ENCODE measurements at places on chromosomes 6 and 20. TPM values are rescaled to one million over a fixed set of nuclear protein-coding genes. Genes with fewer than 3 reads are reported as not detected.

The MYB gene
- total RNA-seq = 5.8 TPM

The ABT1 gene
- total RNA-seq = 27.3 TPM

The SLC24A3 gene
- total RNA-seq = 0.83 TPM

The RAET1G gene
- total RNA-seq = not detected

The EMILIN3 gene
- total RNA-seq = 6.7 TPM

GRCh38 chr6:14176429-14176828 is 58.9 kb downstream of the CD83 start:
- no peak overlapping the region for H3K27ac ChIP-seq
- no peaks in the 10 kb centered on the region for H3K27me3 ChIP-seq
- H3K36me3 ChIP-seq = no peaks in the 10 kb centered on the region
- no peaks in the 10 kb centered on the region for H3K4me1 ChIP-seq
- no peak for DNase-seq

GRCh38 chr6:11228935-11229654 is 3.4 kb downstream of the NEDD9 start:
- peaks cover 2% of the 10 kb centered on the region for H3K36me3 ChIP-seq
- peak; percentile 72 for DNase-seq
- H3K27ac ChIP-seq = no peak overlapping the region

GRCh38 chr6:158559338-158559894 is 475 bp upstream of the TMEM181 start:
- no peaks in the 10 kb centered on the region for H3K36me3 ChIP-seq
- peak overlapping the region; percentile 86 for H3K4me3 ChIP-seq
- peaks cover 7% of the 10 kb centered on the region for H3K4me1 ChIP-seq
- H3K27me3 ChIP-seq = no peaks in the 10 kb centered on the region
- no peak for DNase-seq
- no peak overlapping the region for H3K27ac ChIP-seq

GRCh38 chr6:168526841-168527281 is 85.9 kb downstream of the SMOC2 start:
- DNase-seq = no peak
- peaks cover 2% of the 10 kb centered on the region for H3K4me1 ChIP-seq
- no peaks in the 10 kb centered on the region for H3K27me3 ChIP-seq
- no peaks in the 10 kb centered on the region for H3K36me3 ChIP-seq

GRCh38 chr20:56222945-56223344 is 25.6 kb upstream of the MC3R start:
- no peak for DNase-seq
- H3K27ac ChIP-seq = no peak overlapping the region
- no peaks in the 10 kb centered on the region for H3K4me1 ChIP-seq
- H3K36me3 ChIP-seq = peaks cover under 1% of the 10 kb centered on the region

DNA sequence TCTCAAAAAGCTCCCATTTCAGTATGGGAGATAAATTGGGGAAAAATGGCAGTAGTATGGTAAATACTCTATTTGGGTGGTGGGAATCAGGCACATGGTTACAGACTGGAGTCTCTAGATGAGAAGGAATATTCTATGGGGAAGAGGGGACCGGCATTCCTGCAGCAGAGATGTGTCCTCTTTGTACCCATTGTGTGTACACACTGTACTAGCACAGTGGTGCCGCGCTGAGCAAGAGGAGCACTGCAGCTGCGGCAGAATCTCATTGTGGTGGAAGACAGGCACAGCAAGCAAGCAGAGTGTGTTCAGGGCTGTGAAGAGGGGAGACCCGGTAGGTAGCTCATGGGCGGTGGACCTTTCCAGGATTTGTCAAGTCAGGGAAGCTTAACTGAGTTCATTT is 13.0 kb downstream of the AFDN start:
- H3K4me3 ChIP-seq = no peak overlapping the region
- H3K27ac ChIP-seq = no peak overlapping the region
- peaks cover 23% of the 10 kb centered on the region for H3K4me1 ChIP-seq
- no peaks in the 10 kb centered on the region for H3K36me3 ChIP-seq
- DNase-seq = no peak

DNA sequence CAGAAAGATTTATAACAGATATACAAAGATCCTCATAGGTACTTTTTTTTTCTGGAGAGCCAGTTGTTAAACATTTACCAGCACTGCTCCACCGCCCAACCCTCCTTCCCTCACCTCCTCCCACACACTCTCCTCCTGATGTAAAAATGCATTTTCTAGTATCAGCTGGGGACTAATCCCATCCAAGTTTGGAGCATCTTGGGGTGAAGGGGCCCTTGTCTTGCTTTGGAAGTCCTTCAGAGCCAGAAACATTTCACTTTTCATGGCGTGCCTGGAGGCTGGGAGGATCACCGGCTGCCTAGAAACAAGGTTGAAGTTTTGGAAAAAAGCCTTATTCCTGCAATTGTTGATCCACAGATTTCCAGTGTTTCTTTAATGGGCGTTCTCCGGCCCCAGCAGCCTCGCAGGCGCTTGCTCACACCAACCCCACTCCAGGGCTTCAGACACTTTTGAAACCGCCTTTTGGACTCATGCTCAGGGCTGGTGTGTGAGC is 165.1 kb upstream of the AFDN start:
- DNase-seq = no peak
- peaks cover 3% of the 10 kb centered on the region for H3K36me3 ChIP-seq
- H3K27ac ChIP-seq = no peak overlapping the region
- no peaks in the 10 kb centered on the region for H3K27me3 ChIP-seq
- H3K4me1 ChIP-seq = no peaks in the 10 kb centered on the region

GRCh38 chr20:25059866-25060465 is 2.0 kb upstream of the ACSS1 start:
- no peak overlapping the region for H3K4me3 ChIP-seq
- no peaks in the 10 kb centered on the region for H3K36me3 ChIP-seq
- H3K27ac ChIP-seq = no peak overlapping the region
- H3K4me1 ChIP-seq = no peaks in the 10 kb centered on the region
- no peak for DNase-seq
- H3K27me3 ChIP-seq = peaks cover 45% of the 10 kb centered on the region

DNA sequence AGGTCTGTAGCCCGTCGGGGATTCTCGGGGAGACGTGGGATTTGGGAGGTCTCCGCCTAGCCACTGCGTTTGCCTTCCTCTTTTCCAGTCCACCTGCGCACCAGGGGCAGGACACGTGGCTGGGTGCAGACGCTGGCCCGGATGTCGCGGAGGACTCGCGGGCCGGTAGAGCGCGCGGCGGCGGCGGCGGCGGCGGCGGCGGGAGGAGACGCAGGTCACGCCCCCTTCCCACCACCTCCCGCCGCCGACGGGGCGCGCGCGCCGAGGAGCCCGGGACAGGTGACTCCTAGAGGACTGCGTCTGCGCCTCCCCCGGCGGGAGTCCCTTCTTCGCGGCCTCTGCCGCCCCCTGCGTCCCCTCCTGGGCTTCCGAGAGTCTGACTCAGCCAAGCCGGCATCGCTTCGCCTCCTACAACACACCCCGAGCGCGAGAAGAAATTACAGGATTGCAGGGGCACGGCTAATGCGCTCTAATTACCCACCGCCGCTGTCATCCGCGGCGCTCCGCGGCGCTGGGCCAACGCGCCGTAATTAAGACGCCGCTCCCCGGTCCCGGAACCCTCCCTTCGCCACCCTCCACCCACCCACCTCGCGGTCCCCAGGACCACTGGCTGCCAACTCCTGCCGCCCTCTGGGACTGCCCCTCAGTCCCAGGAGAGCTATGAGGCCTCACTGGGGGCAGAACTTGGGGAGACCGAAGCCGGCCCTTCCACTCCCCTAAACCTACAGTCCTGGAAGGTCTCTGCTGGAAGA is 124.5 kb downstream of the MRPL14 start:
- peak overlapping the region; percentile 68 for H3K4me3 ChIP-seq
- H3K27me3 ChIP-seq = no peaks in the 10 kb centered on the region
- H3K36me3 ChIP-seq = peaks cover 11% of the 10 kb centered on the region
- DNase-seq = peak; percentile 82
- H3K4me1 ChIP-seq = peaks cover 2% of the 10 kb centered on the region

GRCh38 chr20:43295263-43295662 is 105.6 kb upstream of the PTPRT start:
- no peak overlapping the region for H3K27ac ChIP-seq
- no peaks in the 10 kb centered on the region for H3K4me1 ChIP-seq

- H3K27ac ChIP-seq = no peak overlapping the region
- DNase-seq = no peak
- no peak overlapping the region for H3K4me3 ChIP-seq
- H3K36me3 ChIP-seq = no peaks in the 10 kb centered on the region
Measured at GRCh38 chr20:40049854-40050253, 639.2 kb downstream of the MAFB start.

GRCh38 chr6:25612666-25613065 is 39.3 kb upstream of the SCGN start:
- no peaks in the 10 kb centered on the region for H3K4me1 ChIP-seq
- H3K4me3 ChIP-seq = no peak overlapping the region
- no peak overlapping the region for H3K27ac ChIP-seq

GRCh38 chr6:45654673-45655072 is 276.9 kb upstream of the SUPT3H start:
- H3K4me3 ChIP-seq = no peak overlapping the region
- no peak for DNase-seq
- H3K27me3 ChIP-seq = no peaks in the 10 kb centered on the region
- H3K4me1 ChIP-seq = no peaks in the 10 kb centered on the region

GRCh38 chr6:110755411-110755834 is 59.8 kb downstream of the CDK19 start:
- no peaks in the 10 kb centered on the region for H3K4me1 ChIP-seq
- DNase-seq = no peak
- no peaks in the 10 kb centered on the region for H3K27me3 ChIP-seq
- no peaks in the 10 kb centered on the region for H3K36me3 ChIP-seq
- H3K27ac ChIP-seq = no peak overlapping the region

DNA sequence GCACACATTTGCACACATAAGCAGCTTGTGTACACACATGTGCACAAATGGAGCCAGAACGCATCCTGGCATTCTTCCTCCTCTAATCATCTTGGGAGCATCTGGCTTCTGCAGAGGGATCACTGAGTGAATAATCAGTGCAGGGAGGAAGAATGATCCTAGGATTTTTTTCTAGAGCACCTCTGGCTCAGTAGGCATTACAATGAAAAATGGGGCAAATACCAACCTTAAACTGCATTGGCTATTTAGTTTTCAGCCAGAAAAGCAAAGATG is 205.7 kb upstream of the TCF21 start:
- no peak overlapping the region for H3K4me3 ChIP-seq
- no peak for DNase-seq
- H3K4me1 ChIP-seq = peaks cover 14% of the 10 kb centered on the region
- no peaks in the 10 kb centered on the region for H3K27me3 ChIP-seq
- no peak overlapping the region for H3K27ac ChIP-seq

GRCh38 chr6:39934131-39934757 is at the start of gene MOCS1:
Gene MOCS1, minus strand, starts transcription at chr6:39934462. Its CDS starts 45 bp downstream, at chr6:39934417.
- DNase-seq = peak; percentile 90
- H3K36me3 ChIP-seq = peaks cover 3% of the 10 kb centered on the region
- no peak within 1 kb of the TSS for H3K27ac ChIP-seq
- no peaks in the 10 kb centered on the region for H3K27me3 ChIP-seq

DNA sequence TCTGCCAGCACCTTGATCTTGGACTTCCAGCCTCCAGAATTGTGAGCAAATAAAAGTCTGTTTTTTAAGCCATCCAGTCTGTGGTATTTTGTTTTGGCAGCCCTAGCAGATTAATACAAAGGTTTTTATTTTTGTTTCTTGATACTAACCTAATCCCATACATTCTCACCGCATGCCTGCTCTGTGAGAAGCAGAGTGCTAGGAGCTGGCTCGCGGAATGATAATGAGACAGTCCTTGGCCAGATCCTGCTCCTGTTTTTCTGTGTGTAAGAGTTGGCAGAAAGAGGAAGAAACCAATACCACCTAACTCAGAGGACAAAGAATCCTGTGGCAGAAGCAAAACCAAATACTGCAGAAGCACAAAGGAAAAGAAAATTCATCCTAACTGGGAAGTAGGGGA is 82.6 kb downstream of the KIF16B start:
- H3K27ac ChIP-seq = no peak overlapping the region
- H3K4me1 ChIP-seq = no peaks in the 10 kb centered on the region

DNA sequence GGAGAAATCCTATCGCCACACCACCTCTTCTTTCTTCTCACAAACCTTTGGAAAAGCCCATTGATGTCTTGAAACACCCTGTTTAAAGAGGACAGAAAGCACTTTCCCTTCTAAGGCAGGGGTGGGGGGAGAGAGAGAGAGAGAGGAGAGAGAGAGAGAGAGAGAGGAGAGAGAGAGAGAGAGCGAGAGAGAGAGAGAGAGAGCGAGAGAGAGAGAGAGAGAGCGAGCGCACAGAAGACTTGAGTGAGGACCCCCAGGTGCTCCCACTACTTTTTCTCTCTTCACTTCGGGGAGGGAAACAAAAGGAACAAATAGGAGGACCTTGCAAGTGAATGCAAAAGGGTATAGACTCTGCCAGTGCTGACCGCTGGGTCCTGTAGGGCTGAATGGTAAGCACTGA is 52.4 kb downstream of the TIAM2 start:
- no peak overlapping the region for H3K4me3 ChIP-seq
- no peaks in the 10 kb centered on the region for H3K36me3 ChIP-seq
- H3K27me3 ChIP-seq = no peaks in the 10 kb centered on the region

DNA sequence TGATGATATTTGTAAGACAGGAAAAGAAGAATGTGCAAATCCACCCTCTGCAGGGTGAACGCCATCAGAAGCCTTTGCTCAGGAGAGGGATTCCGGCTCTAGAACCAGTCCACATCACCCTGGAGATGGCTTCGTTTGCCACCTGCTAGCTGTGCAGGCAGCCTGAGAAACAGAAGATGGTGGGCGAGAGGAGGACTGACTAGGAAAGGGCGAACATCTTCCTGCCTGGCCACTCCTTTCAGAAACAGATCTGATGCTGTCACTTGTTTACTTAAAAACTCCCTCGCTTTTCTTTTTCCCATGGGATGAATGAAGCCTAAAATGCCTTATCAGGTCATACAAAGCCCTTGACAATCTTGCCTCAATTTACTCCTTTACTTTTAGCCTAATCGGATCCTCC is 1.2 kb downstream of the PTPRA start:
- peaks cover 17% of the 10 kb centered on the region for H3K36me3 ChIP-seq
- peaks cover 2% of the 10 kb centered on the region for H3K27me3 ChIP-seq
- 0 out of 2 replicates have a peak, but pooled peaks cover 3% of the 10 kb centered on the region for H3K4me1 ChIP-seq
- no peak overlapping the region for H3K27ac ChIP-seq
- peak overlapping the region; percentile 93 for H3K4me3 ChIP-seq
- DNase-seq = no peak
